H9 (cell line): ENCODE measurements at places on chromosomes 11 and 22.
A peak's percentile ranks its signal among the peaks of the same experiment; 100 is the strongest.

GRCh38 chr22:48321986-48322545 lies 1505.6 kb downstream of the BRD1 start:
- no peak for DNase-seq

DNA sequence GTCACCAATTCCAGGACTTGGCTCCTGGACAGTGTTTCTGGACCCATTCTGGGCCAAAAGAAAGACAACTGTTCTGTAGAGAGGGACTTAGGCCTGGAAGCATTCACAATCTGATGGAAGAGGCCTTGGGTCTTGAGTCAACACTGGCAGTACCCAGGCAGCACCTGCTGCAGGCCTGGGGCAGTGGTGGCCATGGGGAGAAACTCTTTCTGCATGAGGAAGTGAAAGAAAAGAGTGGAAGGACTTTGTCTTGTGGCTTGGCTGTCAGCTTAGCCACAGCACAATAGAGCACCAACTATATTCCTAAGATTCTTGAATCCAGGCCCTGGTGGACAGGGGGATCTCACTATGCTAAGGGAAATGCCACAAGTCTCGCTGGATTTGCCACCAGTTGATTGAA lies 70.6 kb downstream of the CTSC start:
- DNase-seq, result no peak

DNA sequence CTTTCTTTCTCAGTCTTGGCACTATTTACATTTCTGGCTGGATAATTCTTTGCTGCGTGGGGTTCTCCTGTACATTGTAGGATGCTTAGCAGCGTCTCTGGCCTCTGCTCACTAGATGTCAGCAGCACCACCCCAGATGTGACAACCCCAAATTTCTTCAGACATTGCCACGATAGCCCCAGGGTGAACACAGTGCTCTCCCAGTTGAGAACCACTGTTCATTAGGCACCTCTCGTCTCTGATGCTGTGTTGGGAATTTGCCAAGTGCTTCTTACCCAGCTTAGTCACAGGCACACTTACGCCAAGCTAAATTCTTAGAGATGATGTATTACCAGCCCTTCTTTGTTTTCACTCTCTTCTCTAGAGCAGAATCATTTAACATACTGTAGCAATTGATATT lies 9.4 kb downstream of the TRIM6 start:
- DNase-seq, result no peak

- DNase-seq, result peak; percentile 88
Measured at GRCh38 chr11:47152953-47153950, 23.4 kb downstream of the ARFGAP2 start.

- no peak for DNase-seq
Measured at GRCh38 chr11:88689548-88690240, 352.2 kb upstream of the CTSC start.

DNA sequence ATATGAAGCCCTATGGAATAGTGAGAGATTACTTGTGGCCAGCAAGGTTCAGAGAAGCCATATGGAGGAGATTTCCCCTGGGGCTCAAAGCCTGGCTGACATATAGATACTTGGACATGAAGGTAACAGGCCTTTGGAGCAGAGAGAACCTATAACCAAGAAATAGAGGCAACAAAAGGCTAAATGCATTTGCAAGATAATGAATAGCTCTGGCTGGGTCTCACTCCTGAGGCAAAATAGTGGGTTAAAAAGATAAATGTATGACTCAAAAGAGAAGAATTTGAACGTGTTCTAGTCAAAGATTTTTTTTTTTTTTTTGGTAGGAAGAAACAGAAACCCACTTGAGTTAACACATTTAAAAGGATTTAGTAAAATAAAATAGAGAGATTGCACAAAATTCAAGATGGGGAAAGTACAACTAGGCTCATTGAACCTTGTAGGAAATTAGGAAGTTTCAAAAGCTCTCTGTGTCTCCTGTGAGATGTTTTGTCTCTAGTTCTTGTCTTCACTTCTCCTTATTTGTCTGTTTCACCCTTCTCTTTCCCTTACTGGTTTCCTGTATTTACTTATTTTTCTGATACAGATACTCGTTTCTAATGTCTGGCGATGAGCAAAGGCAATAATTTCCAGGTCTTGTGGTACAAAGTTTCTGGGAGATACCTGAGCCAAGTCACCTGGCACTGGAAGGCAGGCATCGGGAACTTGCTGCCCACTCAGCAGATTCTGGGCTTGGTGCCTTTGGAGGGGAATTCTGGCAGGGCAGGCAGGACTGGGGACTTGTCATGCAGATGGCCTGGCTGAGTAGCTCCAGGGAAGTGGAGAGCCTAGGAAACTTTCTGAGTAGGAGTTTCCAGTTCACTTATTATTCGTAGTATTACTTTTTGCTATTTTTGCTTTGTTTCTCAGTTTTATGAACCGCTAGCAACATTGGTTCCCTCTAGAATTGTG lies 49.2 kb upstream of the SESN3 start:
- peak; percentile 71 for DNase-seq

DNA sequence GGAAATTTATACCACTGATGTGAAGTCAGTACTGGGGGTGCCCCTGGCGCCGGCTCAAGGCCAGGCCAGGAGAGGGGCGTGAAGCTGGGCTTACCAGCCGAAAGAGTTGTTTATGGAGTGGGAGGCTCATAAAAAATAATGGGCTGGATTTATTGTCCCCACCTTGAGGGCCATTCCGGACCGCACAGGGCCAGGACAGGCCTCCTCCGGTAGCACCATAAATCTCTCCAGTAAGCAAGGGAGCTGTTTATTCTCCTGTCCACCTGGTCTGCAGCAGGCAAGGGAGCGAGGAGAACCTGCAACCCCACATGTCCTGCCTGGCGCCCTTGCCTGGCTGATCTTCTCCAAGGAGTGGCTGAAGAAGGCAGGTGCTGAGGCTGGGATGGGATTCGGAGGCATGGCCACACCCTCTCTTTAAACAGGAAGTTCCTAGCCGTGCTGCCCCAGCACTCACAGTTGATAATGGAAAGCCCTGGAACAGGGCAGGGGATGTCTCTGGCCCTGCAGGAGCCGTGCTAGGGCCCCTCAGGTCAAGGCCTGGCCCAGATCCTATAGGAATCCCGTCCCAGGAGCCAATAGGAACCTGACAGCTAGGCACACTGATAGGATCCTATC lies 65.1 kb downstream of the SCUBE1 start:
- no peak for DNase-seq

- no peak for DNase-seq
Measured at GRCh38 chr22:20183101-20183500, 32.2 kb upstream of the CCDC188 start.

GRCh38 chr11:102516179-102516578 lies 14.4 kb downstream of the MMP7 start:
- DNase-seq, result no peak

GRCh38 chr11:30917859-30918478 lies 331.8 kb upstream of the MPPED2 start:
- DNase-seq, result no peak

GRCh38 chr11:119434591-119435330 lies 11.8 kb upstream of the THY1 start:
- DNase-seq, result no peak

DNA sequence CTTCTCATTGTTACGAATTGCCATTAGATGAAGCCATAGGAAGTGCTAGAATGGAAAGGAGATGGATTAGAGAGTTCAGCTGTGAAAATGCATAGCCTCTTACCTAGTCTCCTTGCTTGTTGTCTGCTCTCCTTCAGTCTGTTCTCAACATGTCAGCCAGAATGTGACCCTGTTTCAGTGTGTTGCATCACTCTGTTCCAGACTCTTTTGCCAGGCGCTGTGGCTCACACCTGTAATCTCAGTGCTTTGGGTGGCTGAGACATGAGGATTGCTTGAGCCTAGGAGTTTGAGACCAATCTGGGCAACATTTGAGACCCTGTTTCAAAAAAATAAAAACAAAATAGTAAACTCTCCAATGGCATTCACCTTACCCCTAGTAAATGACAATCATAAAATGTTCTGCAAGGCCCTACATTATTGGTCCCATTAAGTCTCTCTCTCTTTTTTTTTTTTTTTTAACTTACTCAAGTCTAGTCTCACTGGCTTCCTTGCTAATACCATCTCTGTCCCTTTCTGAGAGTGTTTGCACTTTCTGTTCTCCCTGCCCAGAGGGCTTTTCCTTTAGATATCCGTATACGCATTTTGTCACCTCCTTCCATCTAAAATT lies 39.4 kb downstream of the CYP2R1 start:
- DNase-seq, result no peak

DNA sequence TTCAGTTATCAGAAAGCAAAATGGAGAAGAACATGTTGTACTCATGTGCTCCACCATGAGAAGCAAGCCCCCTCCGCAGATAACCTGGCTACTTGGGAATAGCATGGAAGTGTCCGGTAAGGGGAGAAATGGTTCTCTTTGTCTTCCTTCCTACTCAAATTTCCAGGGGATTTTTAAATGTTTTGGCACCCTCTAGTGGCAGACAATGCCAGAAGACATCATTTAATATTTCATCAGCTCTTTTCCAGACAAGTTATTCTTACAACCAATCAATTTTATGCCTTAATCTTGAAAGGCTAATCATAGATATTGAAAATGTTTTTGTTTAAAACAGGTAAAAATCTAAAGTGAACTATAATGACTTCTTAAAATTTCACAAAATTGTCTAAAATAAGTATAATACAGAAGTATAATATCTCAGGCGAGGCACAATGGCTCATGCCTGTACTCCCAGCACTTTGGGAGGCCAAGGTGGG lies 15.7 kb downstream of the CRTAM start:
- DNase-seq, result peak; percentile 53

GRCh38 chr11:69308936-69309615 lies 15.1 kb downstream of the MYEOV start:
- DNase-seq, result no peak

- no peak for DNase-seq
Measured at GRCh38 chr22:25404928-25405816, 159.3 kb upstream of the GRK3 start.

DNA sequence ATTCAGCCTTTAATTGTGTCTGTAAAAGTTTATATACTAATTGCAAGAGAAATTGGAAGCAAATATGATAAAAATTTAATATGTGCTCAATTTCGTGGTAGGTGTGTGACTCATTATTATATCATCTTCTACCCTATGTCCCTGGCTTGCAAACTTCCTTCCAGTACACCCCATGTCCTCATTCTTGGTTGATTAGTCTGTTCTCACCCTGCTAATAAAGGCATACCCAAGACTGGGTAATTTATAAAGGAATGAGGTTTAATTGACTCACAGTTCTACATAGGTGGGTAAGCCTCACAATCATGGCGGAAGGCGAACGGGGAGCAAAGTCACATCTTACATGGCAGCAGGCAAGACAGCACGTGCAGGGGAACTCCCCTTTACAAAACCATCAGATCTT lies 11.9 kb downstream of the MRGPRX3 start:
- no peak for DNase-seq

DNA sequence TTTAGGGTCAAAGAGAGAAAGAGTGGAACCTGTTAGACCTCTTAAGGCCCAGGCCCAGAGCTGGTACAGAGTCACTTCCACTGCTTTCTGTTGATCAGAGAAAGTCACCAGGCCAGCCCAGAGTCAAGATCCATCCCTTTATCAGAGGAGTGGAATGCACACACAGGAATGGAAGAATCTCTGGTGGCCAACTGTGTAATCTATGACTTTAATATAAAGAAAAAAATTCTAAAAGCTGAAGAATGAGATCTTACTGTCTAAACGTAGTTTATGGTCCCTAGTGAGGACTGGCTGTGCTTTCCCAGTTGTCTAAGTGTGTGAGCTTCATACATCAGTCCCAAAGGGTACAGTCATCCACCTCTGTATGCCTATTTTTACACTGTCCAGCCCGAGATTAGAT lies 51.0 kb downstream of the PPFIBP2 start:
- DNase-seq, result no peak

- DNase-seq, result peak; percentile 62
Measured at GRCh38 chr11:102780491-102780918, at the start of gene MMP10. Gene MMP10, minus strand, starts transcription at chr11:102780628. Its CDS starts 37 bp downstream, at chr11:102780591.

DNA sequence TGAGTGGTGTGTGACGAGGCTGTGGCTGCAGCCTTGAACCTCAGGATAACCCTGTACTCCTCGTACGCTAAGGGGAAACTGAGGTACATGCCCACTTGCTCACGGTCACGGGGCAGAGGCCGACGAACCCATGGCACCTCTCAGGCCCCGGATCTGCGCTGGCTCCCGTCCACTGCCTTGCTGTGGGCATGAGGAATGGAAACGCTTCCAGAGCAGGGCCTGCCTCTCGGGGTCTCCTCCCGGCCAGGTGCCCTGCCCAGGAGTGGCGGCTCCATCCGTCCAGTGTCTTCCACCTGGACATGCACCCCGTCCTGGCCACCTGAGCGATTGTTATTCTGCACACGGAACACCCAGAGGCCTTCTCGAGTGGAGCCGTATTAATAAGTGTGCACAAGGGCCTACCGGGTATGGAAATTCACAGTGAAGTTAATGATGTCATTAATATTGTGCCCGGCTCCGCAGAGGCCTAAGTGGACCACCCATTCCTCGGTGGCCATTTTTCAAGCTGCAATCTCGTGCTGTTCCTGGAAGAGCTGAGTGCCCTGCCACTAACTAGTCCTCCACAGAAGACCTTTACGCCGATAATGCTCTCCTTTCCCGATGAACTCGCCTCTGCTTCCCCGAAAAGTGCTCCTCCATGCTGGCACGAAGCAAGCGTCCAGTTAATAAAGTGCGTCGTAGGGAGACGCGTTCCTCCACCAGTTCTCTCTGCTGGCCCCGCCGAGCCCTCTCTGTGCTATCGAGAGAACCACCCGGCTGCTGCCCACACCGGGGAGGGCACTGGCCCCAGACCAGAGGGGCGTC lies 927.9 kb downstream of the BRD1 start:
- DNase-seq, result peak; percentile 13

DNA sequence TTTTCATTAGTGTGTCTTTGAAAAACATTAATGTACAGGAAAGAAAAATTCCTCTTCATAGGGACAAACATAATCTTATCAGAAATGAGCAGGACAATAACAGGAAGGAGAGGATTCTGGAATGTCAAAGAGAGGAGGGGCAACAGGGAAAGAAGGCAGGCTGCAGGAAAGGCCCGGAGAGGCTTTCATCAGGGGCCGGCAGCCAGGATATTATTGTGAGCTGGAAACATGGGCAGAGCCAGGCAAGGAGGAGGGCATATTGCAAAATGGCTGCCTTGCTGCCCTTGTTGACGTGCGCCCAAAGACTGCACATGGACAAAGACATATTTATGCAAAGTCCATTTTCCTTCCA lies 433.7 kb downstream of the ETS1 start:
- no peak for DNase-seq

GRCh38 chr11:70780246-70780535 lies 381.9 kb downstream of the CTTN start:
- no peak for DNase-seq

DNA sequence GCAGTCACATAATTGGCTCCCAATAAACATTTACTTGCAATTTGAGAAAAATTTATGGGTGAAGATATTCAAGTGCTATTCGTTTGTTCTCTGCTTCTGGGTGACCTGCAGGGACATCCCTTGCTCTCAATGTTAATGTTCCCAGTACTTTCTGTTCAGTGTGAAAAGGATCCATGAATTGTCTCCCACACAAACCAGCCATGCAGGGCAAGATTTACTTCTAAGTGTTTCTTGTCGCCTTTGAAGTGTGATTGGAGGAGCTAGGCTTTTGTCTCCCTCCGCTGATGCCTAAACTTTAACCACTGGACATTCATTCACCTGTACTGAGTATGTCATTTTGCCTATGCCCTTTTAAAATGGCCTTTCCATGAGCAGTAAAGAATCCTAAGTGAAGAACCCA lies 66.4 kb upstream of the ADA2 start:
- no peak for DNase-seq

- no peak for DNase-seq
Measured at GRCh38 chr22:42716221-42716620, 4.4 kb downstream of the A4GALT start.

GRCh38 chr11:72609045-72609444 lies 65.2 kb downstream of the PDE2A start:
- DNase-seq, result no peak

- DNase-seq, result no peak
Measured at GRCh38 chr11:34890812-34891211, 25.4 kb downstream of the APIP start.

GRCh38 chr11:102981324-102981910 lies 25.9 kb upstream of the MMP13 start:
- DNase-seq, result no peak
